ENCODE measurements at places on chromosomes 11 and 22. TPM values are rescaled to one million over a fixed set of nuclear protein-coding genes. Genes with fewer than 3 reads are reported as not detected.
A peak's percentile ranks its signal among the peaks of the same experiment; 100 is the strongest.

DNA sequence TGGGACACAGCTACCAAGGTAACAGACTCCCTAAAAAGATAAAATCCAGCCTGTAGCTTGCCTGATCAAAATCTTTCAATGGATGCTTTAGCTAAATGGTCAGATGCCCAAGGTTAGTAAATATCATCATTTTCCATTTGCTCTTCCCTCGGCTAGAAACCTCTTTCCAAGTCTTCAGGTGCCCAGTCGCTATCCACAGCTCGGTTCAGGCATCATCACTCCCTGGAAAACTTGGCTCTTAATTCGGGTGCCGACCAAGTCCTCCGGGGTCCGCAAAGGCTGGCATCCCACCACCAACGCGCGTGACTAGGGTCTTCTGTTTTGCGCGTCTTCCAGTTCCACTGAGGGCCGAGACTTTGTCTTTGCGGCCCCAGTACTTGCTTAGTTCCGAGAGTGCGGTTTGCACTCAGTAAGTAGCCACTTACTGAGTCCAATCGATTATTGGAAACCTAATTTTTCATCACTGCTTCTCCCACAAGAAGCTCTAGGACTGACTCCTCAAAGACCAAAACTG is 44.3 kb downstream of the OR4D9 start:
- peak; percentile 32 for DNase-seq

- DNase-seq, result no peak
Observed at GRCh38 chr11:19073454-19074415, 13.2 kb upstream of the MRGPRX2 start.

Gene TSPAN32
- not detected for total RNA-seq

GRCh38 chr11:120410622-120411380 is 74.6 kb downstream of the ARHGEF12 start:
- DNase-seq, result no peak

- no peak for DNase-seq
Observed at GRCh38 chr11:64772303-64773018, 5.9 kb downstream of the SF1 start.

GRCh38 chr11:2383852-2384804 is 7.0 kb downstream of the CD81 start:
- DNase-seq, result no peak

- no peak for DNase-seq
Observed at GRCh38 chr11:5851002-5851401, 6.5 kb downstream of the OR52E8 start.

- no peak for DNase-seq
Observed at GRCh38 chr22:37892566-37893335, 13.3 kb upstream of the MICALL1 start.

DNA sequence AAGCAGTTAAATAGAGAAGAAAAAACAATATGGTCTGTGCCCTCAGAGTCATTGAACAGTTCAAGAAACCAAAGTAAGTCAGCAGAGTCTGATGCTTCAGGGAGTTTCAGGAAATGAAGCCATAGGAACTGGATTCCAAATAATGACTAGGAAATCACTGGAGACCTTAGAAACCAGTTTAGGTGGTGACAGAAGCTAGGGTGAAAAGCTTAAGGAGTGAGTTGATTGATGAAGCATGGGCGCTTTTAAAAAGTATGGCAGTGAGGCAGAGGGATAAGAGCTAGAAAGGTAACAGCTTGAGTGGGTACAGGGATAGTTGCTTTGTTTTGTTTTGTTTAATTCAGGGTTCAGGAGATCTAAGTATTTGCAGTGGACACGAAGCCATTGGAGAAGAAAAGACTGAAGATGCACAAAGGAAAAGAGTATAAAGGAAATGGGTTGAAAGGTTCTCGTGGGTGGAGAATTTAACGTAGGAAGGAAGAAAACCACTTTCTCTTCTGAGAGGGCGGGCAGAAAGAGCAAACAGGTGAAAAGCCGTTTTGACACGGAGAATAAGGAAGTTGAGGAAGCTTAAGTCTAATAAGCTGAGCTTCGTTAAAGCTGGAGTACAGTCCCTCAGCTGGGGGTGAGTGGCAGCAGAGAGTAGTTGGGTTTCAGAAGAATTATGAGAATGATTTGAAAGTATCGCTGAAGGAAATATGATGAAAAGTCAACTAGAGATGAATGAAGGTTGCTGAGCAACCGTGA is 14.8 kb downstream of the SGSM3 start:
- no peak for DNase-seq

- no peak for DNase-seq
Observed at GRCh38 chr11:79236541-79236971, 204.3 kb downstream of the TENM4 start.

- DNase-seq, result peak; percentile 86
Observed at GRCh38 chr11:12066799-12067508, 43.4 kb upstream of the MICAL2 start.

Gene OR10A2
- total RNA-seq, result not detected

Gene SYNGR1
- total RNA-seq, result 14.9 TPM

- no peak for DNase-seq
Observed at GRCh38 chr11:74895340-74896116, 53.4 kb downstream of the XRRA1 start.

Gene GTF2H1
- total RNA-seq, result 56.0 TPM

DNA sequence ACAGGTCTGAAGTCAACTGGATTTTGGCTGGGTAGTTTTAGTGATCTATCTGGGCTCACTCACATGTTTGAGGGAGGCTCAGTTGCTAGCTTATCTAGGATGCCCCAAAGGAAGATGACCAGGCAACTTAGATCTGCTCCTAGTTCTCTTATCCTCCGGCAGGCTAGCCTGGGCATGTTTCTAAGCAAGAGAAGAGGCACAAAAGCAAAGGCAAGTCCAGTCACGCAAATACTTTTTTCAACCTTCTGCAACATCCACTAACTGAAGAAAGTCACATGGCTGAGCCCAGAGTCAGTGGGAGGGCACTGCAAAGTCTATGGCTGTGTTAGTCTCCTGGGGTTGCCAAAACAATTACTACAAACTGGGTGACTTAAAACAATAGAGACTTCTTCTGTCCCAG is 32.9 kb upstream of the FSHB start:
- no peak for DNase-seq

Gene C22orf15
- not detected for total RNA-seq

DNA sequence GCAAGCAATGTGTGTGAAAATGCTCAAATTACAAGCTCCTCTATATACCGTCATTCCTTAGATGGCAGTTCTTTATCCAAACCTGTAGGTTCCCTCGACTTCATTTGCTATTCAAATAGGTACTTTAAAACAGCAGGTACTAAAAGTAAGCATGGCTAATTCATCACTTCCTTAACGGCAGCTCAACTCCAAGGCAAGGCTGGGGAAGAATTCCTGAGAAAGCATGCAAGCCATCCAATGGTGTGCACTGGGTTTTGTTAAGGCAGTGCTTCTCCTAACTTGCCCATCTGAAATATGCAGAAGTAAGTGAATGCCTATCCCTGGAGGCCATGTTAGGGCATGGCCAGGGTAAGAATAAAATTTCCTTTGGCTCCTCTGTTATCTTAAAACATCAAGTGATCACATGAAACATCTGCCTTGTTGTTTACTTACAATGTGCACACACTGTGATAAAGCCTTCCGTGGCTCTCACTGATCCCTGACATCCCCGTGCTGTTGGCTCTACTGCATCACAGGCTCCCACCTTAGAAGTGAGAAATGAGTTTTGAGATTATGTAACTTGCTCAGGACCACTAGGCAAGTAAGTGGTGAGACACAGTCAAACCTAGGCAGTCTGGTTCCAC is 52.1 kb downstream of the SMCO4 start:
- no peak for DNase-seq

DNA sequence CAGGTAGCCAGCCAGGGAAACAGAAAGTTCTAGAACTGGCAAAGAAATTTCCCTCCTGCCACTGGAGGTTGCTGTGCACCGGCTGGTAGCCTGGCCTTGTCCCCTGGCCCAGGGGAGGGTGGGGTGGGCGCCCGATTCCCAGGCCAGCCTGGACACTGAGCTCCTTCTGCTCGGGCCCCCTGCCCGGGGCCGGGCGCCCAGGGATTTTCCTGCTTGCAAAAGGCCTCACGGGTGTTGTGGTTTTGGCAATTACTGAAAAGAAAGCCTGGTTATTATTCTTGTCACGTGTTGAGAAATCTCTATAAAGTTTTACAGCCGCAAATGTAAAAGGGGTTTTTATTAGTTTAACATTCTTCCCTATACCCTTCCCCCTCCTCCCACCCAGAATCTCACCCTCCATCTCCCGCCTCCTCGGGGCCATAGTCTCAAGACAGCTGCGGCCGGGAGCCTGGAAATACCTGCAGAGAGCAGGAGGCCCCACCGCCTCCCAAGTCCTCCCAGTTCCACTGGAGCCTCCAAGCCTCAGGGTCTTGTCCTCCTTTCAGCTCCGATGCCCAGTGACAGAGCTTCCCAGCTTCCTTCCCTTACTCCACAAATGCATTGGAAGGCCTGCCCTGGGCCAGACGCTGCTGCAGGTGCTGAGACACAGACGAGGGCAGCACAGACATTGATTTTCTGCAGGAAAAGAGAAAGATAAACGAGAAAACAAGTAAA is 1515.6 kb downstream of the TBC1D22A start:
- no peak for DNase-seq

Gene TBC1D10A
- total RNA-seq, result 20.9 TPM

Gene OR8B4
- total RNA-seq, result not detected

Gene ADAMTS8
- total RNA-seq, result not detected

DNA sequence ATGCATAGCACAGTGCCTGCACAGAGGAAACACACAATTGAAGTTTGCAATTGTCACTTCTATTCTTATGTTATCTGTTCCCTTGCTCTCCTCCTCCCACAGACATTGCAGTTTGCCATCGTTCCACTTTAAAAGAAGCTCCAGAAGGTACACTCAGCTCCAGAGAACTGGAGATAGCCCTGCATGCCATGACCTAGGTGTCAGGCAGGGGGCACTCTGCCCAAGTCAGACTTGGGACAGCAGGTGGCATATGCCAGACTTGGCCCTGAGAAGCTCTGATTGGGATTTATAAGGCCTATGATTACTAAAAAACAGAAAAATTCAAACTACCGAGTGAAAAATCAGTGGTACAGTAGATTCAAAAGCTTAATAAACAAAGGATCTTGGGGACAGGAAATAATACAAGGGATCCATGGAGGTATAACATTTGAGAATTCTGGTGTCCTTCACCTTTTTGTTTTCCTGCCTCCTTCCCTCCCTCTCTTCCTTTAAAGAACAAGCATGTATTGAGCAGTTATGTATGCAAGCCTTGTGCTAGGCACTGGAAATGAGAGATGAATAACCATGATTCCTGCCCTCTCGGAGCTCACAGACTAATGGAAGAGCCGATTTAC is 40.0 kb downstream of the TENM4 start:
- DNase-seq, result peak; percentile 60

DNA sequence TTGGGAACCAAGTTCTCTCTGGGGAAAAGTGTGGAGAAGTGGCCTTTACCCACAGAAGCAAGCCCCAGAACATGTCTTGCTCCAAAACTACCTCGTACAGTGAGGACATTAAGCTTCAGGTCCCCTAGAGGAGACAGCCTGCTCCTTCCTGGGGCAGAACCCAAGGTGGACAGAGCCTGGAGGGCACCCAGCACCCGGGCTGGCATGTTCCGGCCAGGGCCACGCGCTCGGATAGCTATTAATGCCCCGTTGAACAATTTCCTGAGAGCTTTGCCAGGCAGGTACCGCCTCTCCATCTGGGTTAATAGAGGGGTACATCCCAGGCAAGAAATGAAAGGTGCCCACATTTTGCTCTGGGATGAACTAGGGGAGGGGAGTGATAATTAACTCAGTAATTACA is 169.0 kb upstream of the GRK3 start:
- DNase-seq, result no peak

Gene SEC14L6
- total RNA-seq, result not detected

GRCh38 chr11:112608509-112608908 is 347.8 kb upstream of the PLET1 start:
- no peak for DNase-seq

- no peak for DNase-seq
Observed at GRCh38 chr22:41222846-41223507, 17.8 kb downstream of the CHADL start.

- DNase-seq, result peak; percentile 33
Observed at GRCh38 chr11:898143-898511, 12.5 kb downstream of the CHID1 start.

DNA sequence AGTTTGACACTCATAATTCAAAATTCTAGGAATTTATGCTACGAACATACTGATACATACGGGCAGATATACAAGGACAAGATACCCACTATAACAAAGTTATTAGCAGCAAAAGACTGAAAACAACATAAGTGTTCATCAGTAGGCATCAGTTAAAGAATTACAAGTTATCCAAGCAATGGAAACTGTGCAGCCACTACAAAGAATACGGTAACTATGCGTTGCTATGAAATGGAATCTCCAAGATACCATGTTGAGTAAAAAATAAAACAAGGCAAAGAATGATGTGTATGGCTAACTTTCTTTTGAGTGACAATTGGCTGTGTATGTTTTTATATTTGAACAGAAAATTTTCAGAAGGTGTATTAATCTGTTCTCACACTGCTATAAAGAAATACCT is 151.7 kb downstream of the ADAMTS15 start:
- peak; percentile 14 for DNase-seq

Gene FBLN1
- total RNA-seq, result 23.9 TPM

DNA sequence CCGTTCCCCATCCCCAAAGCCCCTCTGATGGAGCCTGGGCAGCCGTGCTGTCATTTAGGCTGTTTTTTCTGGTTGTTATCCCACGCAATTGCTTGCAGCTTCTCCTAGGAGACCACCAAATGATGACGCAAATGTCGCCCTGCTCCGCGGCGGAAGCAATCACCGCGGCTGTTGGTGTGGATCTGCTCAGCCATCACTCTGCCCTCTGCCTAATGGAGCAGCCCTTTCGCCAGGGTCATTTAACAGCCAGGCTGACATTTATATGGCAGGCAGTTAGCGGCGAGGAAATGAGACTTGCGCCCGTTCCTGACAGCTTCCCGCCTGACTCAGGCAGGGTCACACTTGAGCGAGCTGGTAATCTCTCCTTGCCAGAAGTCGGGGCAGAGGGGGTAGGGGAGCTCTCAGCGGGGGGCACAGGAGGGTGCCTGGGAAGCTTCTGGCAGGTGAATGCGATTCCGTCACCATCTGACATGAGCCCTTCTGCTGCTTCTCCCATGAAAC is 97.9 kb upstream of the RTL6 start:
- DNase-seq, result peak; percentile 18

Gene TMEM191C
- not detected for total RNA-seq

Gene PAMR1
- not detected for total RNA-seq

DNA sequence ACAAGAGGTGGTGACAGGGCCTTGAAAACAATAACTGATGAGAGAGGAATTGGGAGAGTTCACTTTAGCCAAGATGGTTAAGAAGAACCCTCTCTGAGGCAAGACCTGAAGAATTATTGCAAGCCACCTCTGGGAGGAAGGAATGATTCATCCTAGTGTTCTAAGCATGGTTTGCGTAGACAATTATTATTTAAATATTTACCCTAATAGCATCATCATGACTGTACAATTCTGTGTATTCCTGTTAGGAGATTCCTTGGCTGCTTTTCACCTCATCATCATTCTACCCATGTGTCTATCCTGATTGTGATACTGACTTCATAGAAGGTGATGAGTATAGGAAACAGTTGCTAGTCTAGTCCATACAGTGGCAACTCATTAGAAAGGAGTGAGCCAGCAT is 264.4 kb downstream of the DDX10 start:
- DNase-seq, result peak; percentile 94

Gene MUC5AC
- total RNA-seq, result not detected

- DNase-seq, result no peak
Observed at GRCh38 chr11:20501971-20502370, 97.4 kb upstream of the SLC6A5 start.

All from M059J (cell line).